Fibroblast of skin of scalp (primary cell): ENCODE measurements at places on chromosomes 5 and 9.
A peak's percentile ranks its signal among the peaks of the same experiment; 100 is the strongest.

GRCh38 chr5:13945271-13945670 lies 783 bp upstream of the DNAH5 start:
- DNase-seq, result no peak

DNA sequence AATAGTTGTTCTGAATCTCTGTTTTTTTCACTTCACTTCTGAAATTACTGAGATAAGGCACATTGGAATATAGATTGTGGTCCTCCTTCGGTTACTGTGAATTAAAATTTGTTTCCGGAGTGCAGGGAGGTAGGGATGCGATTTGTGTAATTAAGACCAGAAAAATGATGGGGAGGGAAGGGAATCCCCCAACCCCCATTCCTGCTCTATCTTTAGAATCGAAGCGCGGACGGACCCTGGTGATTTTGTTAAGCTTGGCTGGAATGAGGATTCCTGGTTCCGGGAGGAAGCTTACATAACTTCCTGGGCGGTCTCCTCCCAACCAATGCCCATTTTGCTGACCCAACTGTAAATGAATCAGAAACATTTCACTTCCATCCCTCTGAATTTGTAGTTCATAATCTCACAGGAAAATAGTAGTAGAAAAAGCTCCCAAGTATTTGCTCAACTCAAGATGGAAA lies 220.1 kb upstream of the MSX2 start:
- no peak for DNase-seq

DNA sequence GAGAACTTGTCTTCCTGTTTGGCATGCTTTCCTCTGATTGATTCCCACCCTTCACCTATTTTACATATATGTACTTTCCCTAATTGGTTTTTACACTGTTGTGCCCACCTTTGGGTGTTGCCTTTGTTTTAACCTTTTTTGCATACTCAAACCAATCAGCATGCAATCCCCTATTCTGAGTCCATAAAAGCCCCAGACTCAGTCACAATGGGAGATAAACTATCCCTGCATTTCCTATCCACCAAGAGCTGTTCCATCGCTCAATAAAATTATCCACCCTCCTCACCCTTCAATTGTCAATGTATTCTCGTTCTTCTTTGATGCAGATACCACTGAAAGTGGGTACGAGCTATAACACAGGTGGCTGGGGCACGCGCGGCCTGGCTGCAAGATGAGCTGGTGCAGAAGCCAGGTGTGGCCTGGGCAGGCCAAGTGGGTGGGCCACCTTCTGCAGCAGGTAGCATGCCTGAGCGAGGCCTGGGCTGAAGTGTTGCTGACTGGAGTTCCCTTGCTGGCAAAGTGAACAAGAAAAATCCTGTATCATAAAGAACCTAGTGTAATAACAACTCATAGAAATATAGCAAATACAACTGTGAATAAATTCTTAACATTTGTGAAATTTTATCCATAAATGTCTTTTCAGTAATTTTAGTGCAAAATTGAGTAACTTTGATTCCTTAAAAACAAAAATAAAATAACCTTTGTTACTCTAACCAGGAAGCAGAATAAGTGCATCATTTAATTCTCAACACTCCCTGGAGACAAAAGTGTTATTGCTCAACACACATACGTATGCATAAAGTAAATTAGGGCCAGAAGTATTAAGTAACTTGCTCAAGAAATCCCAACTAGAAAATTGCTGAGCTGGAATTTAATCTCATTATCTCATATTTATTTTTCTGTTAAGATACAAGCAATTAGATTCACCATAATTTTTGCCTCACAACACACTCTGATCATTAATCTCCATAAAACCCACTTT lies 685.3 kb upstream of the EDIL3 start:
- peak; percentile 6 for DNase-seq

DNA sequence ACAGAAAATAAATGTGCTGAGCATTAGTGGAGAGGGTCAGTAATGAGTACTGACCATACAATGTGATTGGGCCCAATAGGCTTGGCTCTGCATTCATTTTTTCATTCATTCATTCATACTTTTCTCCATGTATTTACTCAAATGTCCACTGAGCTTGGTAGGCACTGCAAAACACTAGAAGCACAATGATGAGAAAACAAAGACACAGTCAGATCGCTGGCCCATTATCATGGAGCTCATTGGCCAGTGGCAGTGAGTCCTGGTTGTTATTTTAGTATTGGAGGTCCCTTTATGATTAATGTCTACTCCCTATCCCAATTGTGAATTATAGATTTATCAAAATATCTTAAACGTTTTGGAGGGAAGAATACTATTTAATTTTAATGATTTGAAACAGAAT lies 1079.7 kb upstream of the DMAC1 start:
- no peak for DNase-seq

DNA sequence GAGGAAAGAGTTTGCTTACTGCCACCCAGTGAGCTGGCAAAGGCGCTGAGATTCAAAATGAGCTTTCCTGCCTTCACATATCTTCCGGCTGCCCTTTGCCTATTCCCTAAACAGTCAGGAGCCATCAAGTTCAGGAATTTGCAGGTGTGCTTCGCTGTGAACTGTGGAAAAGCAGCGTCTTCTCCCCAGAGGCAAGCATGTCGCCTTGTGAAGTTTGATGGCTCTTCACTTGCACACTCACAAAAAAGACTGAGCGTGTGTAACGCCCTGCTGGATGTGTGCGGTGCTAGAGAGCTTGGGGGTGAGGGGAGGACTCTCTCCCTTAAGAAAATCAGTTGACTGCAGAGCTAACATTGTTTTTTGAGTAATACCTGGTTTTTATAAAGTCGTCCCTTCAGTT lies 288.7 kb downstream of the DOCK8 start:
- DNase-seq, result no peak

- no peak for DNase-seq
Measured at GRCh38 chr9:85466834-85467233, 274.9 kb downstream of the AGTPBP1 start.

GRCh38 chr5:93586736-93587596 lies 3.9 kb downstream of the NR2F1 start:
- no peak for DNase-seq

GRCh38 chr5:39587675-39588074 lies 162.9 kb upstream of the DAB2 start:
- DNase-seq, result no peak

DNA sequence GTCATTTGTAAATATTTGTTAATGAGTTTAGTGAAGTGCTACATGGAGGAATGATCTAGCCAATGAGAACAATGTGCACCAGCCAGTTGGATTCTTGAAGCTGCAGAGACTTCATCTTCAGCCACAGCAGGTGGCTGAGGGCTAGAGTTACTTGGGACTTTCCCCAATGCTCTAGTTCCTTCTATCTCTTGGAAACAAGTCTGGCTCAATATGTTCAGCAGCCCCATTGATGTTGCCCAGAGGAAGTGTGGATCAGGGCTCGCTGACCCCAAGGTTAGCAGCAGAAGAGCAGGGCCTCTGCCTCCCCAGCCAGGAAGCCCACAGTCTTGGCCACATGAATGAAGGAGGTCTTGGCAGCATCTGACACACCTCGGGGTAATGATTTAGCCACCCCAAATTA lies 117.5 kb downstream of the SLC1A3 start:
- no peak for DNase-seq

DNA sequence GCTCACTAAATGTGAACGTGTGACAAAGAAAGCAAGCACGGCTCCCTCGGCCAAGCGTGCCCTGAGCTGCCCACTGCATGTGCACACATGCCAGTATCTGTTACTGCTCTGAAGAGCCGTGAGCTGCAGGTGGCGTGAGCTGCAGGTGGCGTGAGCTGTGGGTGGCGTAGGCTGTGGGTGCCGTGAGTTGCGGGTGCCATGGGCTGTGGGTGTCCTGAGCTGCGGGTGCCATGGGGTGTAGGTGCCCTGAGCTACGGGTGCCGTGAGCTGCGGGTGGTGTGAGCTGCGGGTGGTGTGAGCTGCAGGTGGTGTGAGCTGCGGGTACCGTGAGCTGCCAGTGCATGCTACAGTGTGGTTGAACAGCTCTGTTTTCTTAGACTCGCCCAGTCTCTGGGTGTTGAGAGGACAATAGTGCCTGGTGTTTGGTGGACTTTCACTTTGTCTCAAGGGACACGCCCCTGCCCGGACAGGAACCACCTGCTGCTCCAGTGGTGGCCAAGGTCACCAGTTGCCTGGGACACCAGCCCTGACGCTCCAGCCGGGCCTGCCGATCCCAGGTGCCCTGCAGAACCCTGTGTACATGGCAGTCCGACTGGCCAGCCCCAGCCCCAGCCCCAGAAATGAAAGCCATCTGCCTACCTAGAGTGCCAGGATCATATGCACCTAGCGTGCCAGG lies 6.7 kb downstream of the CCDC187 start:
- DNase-seq, result no peak

DNA sequence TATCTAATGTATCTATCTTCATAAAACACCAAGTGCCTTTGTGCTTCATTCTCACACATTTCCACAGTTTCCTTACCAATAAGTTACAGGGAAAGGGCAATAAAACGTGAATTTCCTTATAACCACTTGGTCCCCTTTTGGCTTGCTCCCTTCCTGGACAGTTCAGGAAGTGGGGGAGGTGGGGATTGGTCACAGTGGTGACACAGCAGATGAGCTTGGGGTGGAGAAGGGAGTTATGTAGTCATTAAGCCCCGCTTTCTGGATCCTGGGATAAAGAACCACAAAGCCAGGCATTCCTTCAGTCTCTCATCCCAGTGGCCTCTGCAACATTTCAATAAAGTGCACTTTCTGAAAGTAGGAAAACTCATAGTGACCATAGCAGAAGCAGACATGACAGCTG lies 47.1 kb upstream of the FYB1 start:
- DNase-seq, result peak; percentile 34

DNA sequence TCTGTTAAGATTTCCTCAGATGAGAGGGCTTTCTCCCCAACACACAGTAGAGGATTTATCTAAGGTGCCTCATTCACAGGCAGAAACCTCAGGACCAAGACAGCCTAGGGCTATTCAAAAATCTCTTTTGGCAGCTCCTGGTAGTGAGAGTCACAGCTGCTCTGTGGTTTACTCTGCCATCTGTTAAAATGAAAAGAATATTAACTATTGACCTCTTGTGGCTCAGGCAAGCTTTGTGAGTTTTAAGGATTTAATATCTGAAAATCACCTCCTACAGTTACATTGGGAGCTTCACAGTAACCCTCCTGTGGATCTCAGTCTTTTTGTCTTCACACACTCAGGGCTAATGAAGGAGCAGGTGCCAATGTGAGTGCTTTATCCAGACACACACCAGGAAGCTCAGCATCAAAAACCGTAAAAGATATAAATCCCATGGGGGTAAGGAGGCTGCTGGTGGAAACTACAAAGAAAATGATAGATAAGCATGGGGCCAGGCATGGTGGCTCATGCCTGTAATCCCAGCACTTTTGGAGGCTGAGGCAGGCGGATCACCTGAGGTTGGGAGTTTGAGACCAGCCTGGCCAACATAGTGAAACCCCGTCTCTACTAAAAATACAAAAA lies 29.7 kb downstream of the PPP1R2B start:
- DNase-seq, result no peak

GRCh38 chr5:79687889-79688288 lies 1.7 kb upstream of the CMYA5 start:
- DNase-seq, result no peak

DNA sequence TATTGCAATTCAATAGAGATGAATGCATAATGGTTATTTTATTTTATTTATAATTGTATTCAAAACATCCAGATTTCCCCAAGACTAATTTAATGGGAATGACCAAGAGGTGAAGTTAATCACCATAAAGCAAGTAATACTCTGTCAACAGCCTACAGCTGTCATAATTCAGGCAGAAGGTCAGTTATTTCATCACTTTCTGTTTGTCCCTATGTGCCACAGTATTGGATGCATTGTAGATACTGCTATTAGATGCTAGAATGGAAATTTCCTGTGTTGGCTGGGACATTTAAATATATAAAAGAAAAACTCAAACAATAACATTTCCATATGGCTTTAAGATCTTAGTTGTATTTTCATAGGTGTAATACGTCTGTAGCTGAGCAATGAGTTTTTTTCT lies 56.7 kb upstream of the MINAR2 start:
- no peak for DNase-seq

DNA sequence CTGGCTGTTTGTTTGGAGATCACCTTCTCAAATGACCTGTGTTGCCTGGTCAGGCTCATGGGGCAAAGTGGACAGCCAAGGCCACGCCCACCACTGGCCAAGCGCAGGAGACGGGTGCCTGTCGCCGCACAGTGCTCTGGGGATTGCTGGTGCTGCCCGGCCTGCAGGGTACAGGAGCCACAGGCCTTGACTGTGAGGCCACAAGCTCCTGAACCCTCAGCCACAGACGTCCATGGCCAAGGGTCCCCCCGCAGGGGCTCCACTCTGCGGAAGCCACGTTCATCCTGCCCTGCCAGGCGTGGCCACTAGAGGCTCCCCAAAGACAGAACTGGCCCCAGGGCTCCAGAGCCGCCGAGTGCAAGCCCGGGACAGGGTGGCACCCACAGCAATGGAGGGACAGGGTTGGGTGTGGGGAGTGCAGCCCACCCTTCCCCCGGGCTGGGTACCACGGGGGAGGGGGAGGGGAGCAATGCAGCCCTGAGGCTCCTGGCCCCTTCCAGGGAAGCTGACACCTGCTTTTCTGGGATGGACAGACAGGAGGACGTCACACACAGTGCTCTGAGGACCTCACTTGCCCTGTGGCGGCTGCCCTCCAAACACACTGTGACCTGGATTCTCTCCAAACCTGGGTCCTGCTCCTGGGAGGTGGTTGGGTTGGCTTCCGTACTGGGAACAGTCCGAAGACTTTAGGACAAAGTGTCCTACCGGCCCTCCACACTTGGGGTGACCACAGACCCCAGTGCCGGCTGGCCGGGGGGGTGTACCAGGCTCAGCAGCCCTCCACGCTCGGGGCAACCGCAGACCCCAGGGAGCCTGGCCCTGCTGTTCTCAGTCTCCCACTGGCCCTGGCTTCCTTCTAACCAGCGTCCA lies 21.5 kb downstream of the TPPP start:
- peak; percentile 54 for DNase-seq

GRCh38 chr5:88724201-88724600 lies 158.8 kb downstream of the MEF2C start:
- peak; percentile 24 for DNase-seq

- no peak for DNase-seq
Measured at GRCh38 chr5:144404672-144405071, 234.0 kb downstream of the KCTD16 start.

DNA sequence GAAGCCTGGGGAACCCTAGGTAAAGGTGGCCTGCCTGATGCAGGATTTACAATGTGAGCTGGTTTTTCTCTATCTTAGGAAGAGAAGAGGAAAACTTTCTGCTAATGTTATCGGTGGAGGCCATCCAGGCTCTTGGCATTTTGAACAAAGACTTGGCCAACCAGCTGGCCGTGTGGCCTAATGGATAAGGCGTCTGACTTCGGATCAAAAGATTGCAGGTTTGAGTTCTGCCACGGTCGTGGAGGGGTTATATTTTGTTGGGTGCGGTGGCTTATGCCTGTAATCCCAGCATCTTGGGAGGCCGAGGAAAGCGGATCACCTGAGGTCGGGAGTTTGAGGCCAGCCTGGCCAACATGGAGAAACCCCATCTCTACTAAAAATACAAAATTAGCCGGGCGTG lies 9.6 kb downstream of the C9orf152 start:
- DNase-seq, result no peak
